Mesenteric fat pad (tissue), 1 donor: ENCODE measurements at places on chromosomes 5 and 9.

DNA sequence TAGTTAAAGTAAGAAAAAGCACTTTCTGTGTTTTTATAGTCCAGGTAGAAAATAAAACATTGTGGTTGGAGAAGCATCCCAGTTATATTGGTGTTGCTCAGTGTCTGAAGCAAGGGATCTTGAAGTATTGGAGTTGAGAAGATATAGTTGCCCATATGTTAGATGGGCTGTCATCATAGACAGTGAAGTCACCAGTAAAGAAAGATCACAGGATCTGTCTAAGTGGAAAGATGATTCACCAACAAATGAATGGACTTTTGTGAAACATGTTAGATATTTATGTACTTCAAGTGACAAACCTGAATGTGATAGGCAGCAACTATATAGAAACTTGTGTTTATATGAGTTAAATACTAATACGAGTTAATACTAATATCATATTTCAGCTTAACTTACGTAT is 11.7 kb downstream of the OGN start:
- DNase-seq: no peak

GRCh38 chr9:24011881-24012280 is 185.8 kb upstream of the ELAVL2 start:
- DNase-seq: no peak

- no peak for DNase-seq
These were observed 4.6 kb downstream of the C5orf63 start for GRCh38 chr5:127068493-127069214.

DNA sequence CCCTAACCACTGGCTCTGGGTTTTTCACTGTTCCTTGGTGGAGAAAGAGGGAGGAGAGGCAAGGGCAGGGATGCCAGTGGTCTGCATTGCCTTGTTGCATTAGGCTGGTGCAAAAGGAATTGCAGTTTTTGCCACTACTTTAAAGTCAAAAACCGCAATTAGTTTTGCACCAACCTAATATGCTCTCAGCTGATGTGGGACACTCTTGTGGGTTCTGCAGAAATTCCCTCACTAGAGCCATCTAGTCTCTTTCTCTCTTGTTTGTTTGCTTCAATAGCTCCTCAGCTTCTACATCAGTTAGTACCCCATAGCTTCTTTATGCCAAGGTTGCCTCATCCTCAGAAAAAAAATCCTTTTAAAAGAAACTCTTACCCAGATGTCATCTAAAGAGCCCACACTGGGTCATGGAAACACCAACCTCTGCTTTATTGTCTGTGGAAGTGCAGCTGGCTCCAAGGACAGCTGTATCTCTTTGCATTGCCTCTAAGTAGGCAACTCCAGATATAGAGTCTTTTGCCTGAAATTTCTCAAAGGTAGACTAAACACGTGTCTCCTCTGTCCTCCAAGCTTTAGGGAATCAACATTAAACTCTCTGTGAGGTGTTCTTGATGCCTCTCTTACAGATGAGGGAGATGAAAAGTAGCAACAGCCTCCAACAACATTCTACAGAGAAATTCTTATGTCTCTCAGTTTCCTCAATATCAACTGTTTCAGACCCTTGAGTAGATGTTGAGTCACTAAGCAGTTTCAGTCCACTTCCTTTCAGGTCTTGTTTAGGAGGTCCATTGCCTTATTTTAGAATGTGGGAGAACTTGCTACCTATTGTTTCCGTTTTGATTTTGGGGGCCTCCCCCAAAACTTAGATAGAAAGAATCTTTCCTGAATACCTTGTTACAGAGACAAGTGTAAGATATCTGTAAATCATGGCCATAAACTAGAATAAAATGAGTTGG is 84.9 kb upstream of the MEF2C start:
- DNase-seq: no peak
